ENCODE measurements at places on chromosomes 2 and 18. TPM values are rescaled to one million over a fixed set of nuclear protein-coding genes. Genes with fewer than 3 reads are reported as not detected.

GRCh38 chr18:7786569-7786968 is 219.5 kb downstream of the PTPRM start:
- DNase-seq: no peak

GRCh38 chr2:150280231-150280630 is 207.2 kb downstream of the RND3 start:
- no peak for DNase-seq

GRCh38 chr2:185745864-185746859 is 7.6 kb downstream of the FSIP2 start:
- DNase-seq: no peak

GRCh38 chr2:238941262-238941792 is 93.4 kb downstream of the TWIST2 start:
- DNase-seq: peak; percentile 36

ZBTB7C gene
- 8.0 TPM for total RNA-seq

CFC1 gene
- total RNA-seq: not detected

- no peak for DNase-seq
Measured at GRCh38 chr2:140604788-140605187, 1526.0 kb downstream of the LRP1B start.

DNA sequence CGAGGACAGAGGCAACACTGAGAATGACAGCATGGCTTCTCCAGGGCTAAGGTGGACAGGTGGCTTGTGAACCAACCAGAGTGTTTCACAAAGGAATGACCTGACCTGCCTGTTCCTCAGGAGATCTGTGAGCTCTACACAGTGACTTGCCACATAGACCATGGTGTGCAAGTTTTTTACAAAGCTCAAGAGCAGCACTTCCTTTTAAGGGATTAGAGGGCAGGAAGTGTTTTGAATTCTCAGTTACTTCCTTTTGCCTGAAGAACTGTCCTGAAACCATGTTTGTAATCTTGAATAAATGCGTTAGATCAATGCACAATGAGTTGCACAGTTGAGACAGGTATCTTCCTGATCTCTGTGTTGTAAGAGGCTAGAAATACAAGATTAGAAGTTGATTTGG is 421.9 kb downstream of the THSD7B start:
- no peak for DNase-seq

- DNase-seq: no peak
Measured at GRCh38 chr18:31942291-31942998, 483 bp downstream of the TRAPPC8 start.

- DNase-seq: no peak
Measured at GRCh38 chr18:34028324-34028723, 196.4 kb downstream of the NOL4 start.

RPRM gene
- not detected for total RNA-seq

RAPGEF4 gene
- total RNA-seq: 12.6 TPM

ZNF396 gene
- 1.0 TPM for total RNA-seq

GRCh38 chr2:68475576-68475975 is 8.2 kb downstream of the APLF start:
- no peak for DNase-seq

GRCh38 chr2:20662308-20662937 is 4.5 kb upstream of the GDF7 start:
- DNase-seq: peak; percentile 72

DNA sequence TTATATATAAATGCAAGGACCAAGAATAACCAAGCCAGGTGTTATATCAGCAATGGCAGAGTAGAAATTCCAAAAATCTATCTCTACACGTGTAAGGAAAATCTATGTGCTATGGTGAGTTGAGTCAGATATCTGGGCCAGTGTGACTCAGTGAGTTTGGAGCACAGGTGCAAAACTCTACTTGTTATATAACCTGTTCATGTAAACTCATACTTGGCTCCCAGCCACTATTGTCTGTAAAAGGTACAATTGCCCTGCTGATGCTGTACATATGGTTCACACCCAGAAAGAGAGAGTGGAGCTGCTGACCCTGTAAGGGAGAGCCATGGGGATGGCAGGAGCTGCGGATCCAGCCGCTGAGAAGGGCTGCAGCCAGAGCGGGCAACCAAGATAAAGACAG is 112.0 kb downstream of the TRABD2A start:
- no peak for DNase-seq

DNA sequence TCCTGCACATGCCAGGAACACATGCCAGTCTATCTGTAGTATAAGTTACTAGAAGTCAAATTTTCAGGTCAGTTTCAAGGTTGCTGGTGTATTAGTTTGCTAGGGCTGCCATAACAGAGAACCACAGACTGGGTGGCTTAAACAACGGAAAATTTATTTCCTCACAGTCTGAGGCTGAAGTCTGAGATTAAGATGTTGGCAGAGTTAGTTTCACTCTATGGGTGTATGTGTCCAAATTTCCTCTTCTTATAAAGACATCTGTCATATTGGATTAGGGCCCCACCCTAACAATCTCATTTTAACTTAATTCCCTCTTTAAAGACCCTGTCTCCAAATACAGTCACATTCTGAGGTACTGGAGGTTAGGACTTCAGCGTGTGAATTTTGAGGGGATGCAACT is 26.5 kb downstream of the B3GNT7 start:
- DNase-seq: no peak

- no peak for DNase-seq
Measured at GRCh38 chr2:56784046-56784445, 600.3 kb downstream of the CCDC85A start.

GREB1 gene
- 2.9 TPM for total RNA-seq

ACMSD gene
- not detected for total RNA-seq

- no peak for DNase-seq
Measured at GRCh38 chr2:134234535-134234934, 19.3 kb upstream of the MGAT5 start.

DNA sequence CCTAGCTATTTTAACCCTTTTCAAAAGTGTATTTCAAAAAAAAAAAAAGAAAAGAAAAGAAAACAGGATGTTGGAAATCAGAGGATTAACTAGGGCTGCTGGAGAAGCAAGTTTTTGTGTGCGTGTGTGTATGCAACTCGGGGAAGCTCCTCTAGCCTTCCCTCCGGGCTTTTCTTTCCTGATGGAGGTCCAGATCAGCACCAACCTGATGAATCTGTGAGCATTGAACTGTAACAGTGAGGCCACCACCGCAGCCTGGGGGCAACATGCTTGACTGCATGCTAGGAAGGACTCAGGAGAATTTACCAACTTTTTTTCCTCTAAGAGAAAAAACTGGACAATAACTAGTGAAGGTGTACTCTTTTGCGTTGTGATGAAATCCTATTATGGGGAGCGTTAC is 2.3 kb downstream of the OBSL1 start:
- DNase-seq: no peak

DNA sequence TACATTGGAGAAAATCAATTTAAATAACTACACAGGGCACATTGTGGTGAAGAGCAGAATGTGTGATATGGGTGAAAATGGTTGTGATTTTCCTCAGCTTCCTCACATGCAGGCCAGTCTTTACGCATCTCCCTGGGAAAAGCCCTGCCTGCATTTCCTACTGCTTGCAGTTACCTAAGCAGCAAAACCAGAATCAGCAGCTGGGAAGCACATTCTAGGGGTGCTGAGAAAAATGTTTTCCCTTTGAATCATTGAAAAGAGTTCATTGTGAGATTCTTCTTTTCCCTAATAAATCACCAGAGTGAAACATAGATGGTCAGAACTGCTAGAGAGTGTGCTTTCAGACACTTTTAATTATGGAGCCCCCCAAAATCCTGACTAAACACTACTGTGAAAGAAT is 656.0 kb downstream of the TDRD15 start:
- no peak for DNase-seq

DNA sequence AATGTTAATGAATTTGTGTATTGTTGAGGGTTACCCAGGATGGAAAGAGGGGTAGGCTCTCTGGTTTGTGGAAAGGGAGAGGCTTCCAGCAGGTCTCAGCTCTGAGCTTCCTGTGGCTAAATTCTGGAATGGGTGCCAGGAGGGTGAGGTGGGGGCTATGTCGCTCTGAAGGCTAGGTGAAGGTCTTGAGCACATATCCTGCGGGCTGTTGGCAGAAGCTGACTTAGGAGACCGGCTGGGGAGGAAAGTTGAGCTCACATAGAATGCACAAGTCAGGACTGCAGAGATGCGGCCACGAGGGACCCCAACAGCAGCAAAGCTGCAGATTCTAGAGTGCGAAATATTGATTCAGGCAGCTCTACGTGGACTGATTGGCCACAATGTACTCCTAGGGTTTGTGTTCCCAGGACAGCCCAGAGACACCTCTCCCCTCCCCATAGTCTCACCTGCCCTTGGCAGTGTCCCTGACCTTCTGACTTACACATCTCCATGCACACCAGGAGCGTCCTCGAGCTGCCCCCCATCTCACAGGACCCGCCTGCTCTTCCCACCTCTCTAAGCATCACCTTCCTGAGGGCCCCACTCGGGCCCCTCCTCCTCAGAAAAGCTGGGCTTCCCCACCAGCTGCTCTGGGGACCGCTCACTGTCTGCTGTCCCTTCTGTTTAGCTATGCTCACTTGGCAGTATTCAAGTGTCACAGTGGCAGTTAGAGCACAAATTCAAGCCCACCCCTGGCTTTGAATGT is 72.6 kb downstream of the ALK start:
- no peak for DNase-seq

DNA sequence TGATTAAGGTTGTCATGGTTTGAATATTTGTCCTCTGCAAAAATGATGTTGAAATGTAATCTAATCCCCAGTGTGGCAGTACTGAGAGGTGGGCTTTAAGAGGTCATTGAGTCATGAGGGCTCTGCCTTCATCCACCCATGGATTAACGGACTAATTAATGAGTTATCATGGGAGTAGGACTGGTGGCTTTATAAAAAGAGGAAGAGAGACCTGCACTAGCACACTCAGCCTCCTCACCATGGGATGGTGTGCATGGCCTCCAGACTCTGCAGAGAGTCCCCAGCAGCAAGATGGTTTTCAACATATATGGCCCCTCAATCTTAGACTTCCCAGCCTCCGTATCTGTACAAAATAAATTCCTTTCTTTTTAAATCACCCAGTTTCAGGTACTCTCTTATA is 41.0 kb downstream of the DTNB start:
- DNase-seq: no peak

GRCh38 chr2:5791371-5791770 is 99.2 kb downstream of the SOX11 start:
- DNase-seq: no peak

GRCh38 chr18:76335859-76336640 is 159.0 kb downstream of the ZNF516 start:
- no peak for DNase-seq

- no peak for DNase-seq
Measured at GRCh38 chr2:67399831-67400489, 2.8 kb downstream of the ETAA1 start.

DNA sequence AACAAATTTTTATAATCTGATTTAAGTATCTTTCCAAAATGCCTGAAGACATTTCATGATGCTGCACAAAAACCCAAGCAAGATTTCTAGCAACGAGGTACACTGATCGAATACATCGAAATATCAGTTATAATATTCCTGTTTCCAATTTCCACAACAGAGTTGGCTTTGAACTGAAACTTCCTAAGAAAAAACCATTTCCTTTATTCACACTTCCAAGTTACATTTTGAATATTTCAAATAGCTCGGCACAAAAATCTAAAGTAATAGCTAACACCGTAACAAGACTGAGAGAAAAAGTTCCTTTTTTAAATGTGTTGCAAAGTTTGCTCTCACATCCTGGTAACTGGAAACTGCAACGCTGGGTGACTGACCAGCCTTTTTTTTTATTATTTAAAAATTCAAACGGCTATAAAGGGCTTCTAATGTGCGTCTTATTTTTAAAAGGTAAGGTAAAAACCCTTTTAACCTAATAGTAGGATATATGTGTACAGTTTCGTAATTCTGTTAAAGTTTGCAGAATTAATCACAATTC is 1.7 kb downstream of the HNRNPLL start:
- DNase-seq: no peak

DNA sequence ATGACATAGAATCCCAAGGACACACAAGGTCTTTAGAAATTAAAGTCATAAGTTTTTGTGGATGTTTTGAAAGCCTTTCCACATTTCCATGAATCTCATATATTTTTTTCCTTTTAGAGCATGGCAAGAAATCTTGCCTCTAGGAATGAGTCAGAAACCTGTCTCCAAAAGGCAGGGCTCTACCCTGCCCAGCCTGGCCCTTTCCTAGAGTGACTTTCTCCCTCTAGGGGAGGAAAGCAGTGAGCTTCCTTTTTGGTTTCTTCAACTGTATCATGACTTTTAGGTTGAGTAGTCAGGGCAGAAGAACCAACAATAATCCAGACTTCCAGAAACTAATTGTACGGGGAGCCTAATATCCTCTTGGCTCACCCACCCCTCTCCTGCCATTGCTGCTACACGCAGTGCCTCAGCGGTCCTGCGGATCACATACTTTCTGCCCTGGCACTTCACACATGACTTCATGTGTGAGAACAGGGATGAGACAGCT is 300.3 kb downstream of the AGPS start:
- DNase-seq: no peak

DNA sequence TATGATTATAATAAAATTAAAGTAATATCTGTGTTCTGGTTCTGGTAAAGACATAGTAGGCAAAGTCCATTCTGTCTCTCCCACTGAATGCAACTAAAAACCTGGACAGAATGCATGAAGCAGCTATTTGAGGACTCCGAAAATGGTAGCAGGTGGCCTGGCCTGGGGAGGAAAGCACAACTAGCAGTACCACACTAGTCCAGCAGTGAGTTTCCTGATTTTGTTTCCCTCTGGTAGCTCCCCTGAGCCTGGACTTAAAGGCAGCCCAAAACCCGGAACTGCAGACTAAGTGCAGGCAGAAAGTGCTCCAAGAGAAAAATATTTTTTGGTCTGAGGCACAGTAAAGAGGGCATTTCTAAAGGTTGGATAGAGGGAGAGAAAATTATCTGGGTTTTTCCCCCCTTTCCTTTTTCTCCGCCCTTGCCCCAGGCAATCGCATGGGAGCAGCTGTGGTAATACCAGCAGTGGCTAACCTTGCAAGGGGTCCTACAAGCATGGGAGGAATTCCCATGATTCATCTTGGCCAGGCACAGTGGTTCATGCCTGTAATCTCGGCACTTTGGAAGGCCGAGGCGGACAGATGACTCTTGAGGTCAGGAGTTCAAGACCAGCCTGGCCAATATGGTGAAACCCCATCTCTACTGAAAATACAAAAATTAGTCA is 32.3 kb downstream of the ASXL2 start:
- no peak for DNase-seq

GRCh38 chr2:229150317-229150716 is 120.8 kb downstream of the PID1 start:
- DNase-seq: no peak

- DNase-seq: no peak
Measured at GRCh38 chr2:119774026-119774425, 14.3 kb downstream of the PTPN4 start.

DNA sequence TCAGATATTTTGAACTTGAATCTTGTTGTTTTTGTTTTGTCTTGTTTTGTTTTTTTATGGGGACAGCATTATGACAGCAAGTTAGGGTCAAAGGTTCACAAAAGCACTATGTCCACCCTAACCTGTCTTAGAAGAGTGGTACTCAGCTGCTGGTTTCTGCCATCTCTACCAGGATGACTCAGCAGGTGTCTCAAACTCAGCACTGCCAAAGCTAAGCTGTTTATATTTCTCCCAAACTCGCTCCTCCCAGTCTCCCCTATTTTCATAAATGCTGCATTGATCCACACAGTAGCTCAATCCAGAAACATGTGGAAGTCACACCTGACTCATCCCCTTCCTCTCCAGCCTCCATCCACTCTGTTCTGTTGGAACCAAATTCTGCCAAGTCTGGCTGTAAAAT is 134.9 kb downstream of the ZBTB7C start:
- no peak for DNase-seq
